Dorsolateral prefrontal cortex (tissue), 122 donors: ENCODE measurements at places on chromosomes 2 and 18.
A peak's percentile ranks its signal among the peaks of the same experiment; 100 is the strongest.

- DNase-seq, result no peak
Observed at GRCh38 chr2:187447336-187447735, 716 bp downstream of the CALCRL start.

- DNase-seq, result no peak
Observed at GRCh38 chr2:189854940-189855339, 70.7 kb downstream of the PMS1 start.

DNA sequence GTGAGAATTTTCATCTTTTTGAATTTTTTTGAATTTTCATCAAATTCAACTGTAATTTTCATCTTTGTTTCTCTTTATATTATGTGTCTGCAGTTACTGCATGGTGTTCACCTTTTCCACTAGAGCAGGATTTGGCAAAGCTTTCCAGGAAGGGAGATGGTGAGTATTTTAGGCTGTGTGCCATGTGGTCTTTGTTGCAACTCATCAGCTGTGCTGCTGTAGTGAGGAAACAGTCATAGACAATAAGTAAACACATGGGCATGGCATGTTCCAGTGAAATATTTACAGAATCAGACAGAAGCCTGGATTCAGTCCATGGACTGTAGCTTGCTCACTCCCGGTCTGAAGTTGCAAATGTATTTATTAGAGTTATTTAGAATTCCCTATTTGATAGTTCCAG is 120.4 kb downstream of the DCDC2C start:
- DNase-seq, result no peak

DNA sequence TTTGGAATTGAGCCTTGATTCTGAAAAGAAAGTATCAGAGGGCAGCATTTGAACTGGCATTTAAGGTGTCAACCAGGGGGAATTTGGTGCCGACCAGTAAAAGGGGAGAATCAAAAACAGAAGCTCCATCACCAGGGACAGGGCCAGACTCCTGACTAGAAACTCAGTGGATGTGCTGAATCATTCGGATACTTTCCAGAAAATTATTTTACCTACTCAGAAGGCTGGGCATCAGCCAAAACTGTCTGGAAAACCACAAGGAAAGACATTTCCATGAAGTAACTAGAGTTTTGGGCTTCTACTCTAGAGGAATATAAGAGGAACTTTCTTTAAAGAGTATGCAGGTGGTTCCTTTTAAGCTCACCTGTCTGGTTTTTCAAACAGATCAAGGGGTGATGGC is 756.6 kb downstream of the RNF144A start:
- DNase-seq, result no peak

GRCh38 chr2:59936048-59936447 is 617.4 kb downstream of the BCL11A start:
- DNase-seq, result no peak

- DNase-seq, result peak; percentile 86
Observed at GRCh38 chr2:126971481-126972278, 73.0 kb downstream of the TEX51 start.

GRCh38 chr2:55010915-55011314 is 39.3 kb downstream of the RTN4 start:
- no peak for DNase-seq

DNA sequence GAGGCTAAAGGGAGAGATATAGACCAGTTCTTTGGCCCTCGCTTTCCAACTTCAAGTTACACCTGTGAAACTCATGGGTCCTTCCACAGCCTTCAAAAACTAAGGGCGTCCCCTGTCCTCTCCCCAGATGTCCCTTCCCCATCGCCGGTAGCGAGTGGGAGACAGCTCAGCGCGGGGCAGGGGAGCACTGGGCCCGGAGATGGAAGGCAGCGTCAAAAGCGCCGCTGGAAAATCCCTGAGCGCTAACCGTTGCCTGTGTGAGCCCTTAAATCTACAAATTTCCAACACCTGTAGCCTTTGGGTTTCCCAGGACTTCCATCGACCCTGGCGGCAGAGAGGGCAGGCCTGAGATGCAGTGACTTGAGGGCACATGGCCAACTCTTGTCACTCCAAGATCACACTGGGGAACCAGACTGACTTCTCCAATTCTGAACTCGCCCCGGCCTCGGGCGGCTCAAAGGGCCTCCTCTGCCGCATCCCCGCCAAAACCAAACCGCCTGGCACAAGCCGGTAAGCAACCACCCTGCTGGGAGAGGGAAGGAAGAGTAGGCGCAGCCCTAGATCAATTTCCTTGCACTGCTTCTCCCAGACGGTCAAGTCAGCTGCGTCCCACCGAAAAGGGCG is 879 bp upstream of the EPAS1 start:
- DNase-seq, result peak; percentile 7

DNA sequence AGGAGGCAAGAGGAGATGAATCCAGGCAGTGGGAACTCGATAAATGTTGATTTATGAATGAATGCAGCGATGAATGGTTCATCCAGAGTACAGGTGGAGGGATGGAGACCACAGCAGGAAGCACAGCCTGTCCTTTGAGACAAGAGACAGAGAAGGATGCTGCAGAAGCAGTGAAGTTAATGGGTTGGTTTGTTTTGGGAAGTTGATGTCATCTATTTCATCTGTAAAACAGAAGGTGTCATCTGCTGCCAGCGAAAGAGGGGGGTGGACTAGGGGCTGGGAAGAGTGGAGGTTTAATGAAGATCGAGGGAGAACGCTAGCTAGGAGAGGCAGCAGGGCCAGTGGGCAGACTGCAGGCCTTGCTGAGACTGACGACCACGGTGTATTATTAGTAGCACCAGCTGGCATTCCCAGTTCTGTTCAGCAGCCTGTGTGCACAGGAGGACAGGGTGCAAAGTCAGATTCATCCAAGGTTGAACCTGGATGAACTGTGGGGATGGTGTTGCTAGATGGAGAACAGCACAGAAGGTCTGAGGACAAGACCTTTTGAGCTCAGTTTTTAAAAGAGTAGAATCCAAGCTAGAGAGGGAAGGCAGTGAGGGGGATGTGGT is 120.3 kb upstream of the CAPN13 start:
- peak; percentile 54 for DNase-seq

DNA sequence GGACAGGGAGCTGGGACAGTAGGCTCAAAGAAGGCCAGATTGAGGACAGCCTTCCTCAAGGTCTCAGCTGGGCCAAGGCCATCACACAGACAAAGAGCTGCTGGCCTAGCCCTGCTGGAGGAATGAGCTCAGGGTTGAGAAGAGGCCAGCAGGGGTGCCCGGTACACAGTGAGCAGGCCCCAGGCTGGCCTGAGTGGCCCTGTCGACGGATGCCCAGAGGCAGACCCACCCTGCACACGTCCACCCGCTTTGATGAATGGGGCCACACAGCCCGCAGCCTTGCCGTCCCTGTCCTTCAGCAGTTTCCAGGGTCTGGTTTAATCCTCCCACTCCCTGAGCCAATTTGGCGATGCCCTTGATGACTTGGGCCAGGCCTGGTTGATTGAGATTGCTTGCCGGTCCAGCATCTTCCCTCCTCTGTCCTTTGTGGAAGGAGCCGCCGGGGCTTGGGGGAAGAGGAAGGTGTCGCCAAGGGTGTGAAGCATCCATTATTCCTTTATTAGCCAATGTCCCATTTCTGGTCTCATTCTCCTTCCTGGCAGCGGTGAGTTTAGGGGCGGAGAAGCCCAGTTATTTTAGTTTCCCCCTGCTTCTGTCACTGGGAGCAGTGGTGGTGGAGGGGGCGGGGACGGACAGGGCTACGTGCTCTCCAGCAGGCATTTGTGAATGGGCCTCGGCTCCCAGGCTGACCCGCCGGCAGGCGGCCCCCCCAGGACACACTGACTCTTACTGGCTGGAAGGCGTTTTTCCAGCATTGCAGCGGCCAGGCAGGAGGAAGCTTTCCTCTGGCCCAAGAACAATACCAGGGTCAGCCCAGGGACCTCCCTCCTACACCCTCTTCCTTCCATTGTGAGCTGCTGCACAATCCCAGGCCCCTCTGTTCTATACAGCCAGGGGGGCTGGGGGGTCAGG is 141.8 kb downstream of the CTIF start:
- peak; percentile 64 for DNase-seq

- no peak for DNase-seq
Observed at GRCh38 chr2:46771309-46771708, 144.3 kb downstream of the MCFD2 start.

- DNase-seq, result no peak
Observed at GRCh38 chr2:20224716-20225293, at the start of gene SDC1. Gene SDC1, minus strand, starts transcription at chr2:20225130. Its CDS starts 263 bp downstream, at chr2:20224867.

GRCh38 chr2:12318427-12319057 is 398.2 kb upstream of the TRIB2 start:
- no peak for DNase-seq

- DNase-seq, result no peak
Observed at GRCh38 chr2:120546048-120546864, 189.4 kb upstream of the GLI2 start.

DNA sequence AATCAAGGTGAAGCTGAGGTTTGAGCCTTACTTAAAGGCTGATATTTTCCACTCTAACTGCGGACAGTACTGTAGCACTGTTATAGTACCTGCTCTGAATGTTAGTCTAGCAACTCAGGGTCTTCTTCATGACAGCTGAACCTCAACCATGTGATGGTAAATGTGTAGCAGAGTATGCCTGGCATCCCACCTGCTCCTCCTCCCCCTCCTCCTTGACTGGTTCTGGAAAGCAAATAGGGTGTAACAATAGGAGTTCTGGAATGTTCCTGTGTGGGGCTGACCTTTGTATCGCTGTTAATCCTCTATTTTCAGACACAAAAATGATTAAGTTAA is 447 bp upstream of the CCL20 start:
- no peak for DNase-seq

- DNase-seq, result no peak
Observed at GRCh38 chr2:20618468-20618885, 32.4 kb downstream of the HS1BP3 start.

- no peak for DNase-seq
Observed at GRCh38 chr2:144239726-144240125, 280.2 kb downstream of the ZEB2 start.

DNA sequence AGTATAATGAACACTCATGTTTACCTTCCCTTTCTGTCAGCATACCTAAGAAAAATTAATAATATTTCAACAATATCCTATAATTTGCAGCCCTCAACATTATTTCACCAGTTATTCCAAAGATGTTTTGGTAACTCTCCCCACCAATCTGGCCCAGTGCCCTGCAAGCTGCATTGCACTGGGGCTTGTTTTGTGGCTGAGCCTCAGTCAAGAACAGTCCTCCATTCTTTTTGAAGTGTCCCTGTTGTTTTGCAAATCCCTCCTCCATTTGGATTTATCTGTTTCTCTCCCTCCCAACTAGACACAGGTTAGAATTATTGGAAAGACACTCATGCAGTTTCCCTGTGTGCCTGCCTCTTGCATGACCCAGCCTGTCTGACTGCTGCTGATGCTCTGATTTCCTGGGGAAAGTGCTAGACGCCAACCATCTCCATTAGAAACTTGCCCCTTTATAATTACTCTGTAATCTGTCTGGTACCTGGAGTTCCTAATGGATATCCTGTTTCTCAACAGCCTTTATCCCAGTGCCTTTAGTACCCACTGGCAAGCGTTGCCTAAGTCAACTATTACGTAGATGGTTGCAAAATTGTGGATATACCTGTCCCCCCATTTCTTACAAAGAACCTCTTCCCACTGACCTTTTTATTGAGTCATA is 60.2 kb downstream of the EIF5B start:
- peak; percentile 37 for DNase-seq

DNA sequence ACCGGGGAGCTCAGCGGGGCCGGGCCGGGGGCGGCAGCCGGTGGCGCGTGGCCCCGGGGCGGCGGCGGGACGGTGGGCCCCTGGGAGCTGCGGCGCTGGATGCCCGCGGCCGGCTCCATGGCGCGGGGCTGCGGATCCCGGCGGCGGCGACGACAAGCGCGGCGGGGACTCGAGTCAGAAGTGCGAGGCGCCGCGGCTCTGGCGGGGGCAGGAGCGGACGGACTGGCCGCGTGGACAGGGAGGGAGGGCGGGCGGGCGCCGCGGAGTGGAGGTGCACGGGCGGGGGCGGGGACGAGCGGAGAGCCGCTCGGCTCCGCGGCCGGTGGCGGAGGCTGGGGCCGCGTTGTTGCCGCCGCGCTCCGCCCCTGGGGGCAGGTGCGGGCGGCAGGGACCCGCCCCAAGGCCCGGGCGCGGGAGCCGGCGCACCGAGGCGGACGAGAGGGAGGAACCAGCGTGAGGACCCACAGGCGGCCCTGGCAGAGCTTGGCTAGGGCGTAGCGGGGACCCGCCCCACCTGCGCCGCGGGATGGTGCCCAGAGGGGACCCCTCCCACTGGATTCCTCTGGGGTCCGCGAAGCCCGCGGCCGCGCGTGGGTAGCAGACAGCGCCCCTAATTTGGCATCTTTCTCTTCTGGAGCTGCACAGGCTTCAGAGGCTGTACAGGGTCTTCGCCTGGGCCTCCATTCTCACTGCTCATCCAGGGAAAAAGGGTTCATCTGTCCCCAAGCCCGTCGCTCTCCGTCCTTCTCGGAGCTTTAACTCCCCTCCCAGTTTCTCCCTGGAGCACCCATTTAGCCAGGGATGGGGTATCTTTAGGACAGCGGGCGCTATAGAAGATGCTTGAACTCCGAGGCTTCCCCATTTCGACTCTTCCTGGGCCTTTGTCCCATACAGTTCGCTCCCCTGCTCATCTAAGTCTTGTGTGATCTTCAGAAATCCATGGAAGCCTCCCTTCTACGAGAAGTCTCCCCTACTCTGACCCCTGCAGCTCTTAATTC is at the start of gene TMEM163:
Gene TMEM163 (minus strand): TSS at position 184 of the 998 bp plus-strand sequence.
- DNase-seq, result no peak

DNA sequence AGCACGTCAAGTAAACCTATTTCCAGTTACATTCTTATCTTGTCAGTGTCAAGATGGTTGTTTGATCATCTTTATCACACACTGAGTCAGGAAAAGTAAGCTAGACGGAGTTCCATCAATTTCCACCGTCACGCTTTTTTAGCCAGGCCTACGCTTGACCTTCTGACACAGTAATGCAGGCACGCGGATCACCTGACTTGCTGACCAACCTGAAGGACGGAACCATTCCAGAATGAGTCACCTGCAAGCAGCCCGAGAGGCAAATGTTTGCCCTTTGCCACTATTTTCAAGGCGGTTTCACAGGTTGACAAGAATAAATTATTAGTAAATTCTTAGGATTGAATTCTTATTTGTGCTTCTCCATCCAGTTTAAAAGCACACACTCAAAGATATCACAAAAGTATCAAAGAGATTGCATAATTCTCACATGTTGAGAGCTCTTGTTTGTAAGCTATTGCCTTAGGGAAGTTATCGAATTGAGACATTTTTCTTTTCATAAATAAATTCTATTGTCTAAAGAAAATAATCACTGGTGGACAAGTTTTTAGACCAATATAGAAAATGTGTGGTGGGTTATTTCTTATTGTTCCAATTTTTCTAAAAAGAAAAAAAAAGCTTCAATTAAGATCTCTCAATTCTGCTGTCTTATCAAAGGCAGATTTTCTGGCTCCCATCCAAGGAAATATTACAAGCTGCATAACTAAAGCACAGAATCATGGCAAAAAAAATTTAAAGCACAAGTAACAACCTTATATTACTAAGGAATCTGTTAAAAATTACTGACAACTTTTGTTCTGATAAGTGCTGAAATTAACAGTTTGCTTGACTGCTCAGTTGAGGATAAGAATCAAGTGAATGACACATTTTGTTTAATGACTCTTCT is 31.9 kb downstream of the UXS1 start:
- no peak for DNase-seq

GRCh38 chr2:207734636-207735512 is 23.4 kb downstream of the CCNYL1 start:
- DNase-seq, result no peak
